ENCODE measurements at places on chromosomes 7 and 10.

DNA sequence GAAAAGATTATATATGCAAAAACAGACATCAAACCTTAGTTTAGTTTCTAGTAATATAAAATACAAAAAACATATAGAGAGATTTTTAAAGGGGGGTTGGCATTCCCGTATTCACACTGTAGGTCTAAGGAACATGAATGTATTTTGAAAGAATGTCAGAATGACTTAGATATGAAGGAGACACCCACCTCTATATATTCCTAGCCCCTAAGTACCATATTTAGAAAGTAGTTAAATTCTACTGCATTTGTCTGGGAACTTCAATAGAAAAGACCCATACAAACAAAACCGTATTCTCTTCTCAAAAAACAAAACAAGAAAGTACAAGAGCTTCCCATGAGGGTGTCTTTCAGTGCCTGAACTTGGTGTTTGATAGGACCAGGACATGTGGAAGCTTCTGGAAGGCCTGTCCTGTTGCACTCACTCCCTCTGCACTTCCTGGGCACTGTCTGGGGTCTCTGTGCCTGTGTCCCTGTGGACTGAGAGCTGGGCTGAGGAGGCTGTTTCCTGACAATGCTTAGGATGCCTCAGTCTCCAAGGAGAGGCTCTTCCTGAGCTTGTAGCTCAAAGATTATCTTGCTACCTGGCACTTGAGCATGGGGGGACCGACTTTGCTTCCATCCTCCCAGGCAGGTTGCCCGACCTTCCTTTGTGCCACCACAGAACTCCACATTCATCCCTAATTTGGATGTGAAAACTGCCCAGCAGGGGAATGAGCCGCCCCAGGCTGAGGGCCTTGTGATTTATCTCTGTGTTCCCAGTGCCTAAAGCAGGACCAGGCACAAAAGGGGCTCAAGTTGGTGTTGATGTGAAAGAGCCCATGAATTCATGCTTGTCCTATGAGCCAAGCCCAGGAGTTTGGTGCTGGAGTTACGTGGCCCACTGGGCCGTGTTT, 44.4 kb upstream of the KLF6 start:
- no peak for DNase-seq

- DNase-seq: no peak
Measured at GRCh38 chr7:107012691-107013090, 31.8 kb upstream of the PRKAR2B start.

DNA sequence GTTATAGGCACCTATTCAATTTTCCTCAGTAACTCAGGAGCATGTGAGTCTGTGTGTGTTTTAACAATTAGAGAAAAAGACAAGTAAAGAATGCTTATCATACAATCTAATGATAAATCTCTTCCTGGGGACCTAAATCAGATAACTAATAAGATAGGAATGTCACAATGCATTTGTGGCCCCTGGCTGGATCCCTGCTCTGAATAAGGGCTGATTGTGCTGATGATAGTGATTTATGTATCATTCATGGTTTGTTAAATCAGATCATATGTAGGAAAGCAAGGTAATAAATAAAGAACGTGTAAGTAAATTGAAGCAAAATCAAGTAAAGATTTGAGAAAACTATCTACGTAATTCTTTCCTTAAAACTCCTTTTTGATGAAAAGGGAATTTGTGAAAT, 145.9 kb downstream of the C7orf25 start:
- no peak for DNase-seq

DNA sequence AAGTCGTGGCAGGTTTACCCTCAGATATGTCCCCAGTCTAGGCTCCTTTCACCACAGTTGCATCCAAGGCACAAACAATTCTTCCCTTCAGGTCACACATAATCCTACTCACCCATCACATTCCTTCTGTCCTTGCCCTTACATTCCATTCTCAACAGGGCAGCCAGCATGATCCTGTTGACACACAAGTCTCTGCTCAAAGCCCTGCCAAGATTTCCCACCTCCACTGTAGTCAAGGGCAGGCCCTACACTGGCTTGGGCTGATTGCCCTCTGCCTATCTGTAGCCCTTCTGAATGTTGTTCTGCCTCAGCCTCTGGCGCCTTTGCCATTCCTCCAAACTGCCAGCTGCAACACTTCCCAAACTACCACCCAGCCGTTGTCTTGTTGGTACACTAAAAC, 187.9 kb upstream of the AKR1E2 start:
- no peak for DNase-seq

DNA sequence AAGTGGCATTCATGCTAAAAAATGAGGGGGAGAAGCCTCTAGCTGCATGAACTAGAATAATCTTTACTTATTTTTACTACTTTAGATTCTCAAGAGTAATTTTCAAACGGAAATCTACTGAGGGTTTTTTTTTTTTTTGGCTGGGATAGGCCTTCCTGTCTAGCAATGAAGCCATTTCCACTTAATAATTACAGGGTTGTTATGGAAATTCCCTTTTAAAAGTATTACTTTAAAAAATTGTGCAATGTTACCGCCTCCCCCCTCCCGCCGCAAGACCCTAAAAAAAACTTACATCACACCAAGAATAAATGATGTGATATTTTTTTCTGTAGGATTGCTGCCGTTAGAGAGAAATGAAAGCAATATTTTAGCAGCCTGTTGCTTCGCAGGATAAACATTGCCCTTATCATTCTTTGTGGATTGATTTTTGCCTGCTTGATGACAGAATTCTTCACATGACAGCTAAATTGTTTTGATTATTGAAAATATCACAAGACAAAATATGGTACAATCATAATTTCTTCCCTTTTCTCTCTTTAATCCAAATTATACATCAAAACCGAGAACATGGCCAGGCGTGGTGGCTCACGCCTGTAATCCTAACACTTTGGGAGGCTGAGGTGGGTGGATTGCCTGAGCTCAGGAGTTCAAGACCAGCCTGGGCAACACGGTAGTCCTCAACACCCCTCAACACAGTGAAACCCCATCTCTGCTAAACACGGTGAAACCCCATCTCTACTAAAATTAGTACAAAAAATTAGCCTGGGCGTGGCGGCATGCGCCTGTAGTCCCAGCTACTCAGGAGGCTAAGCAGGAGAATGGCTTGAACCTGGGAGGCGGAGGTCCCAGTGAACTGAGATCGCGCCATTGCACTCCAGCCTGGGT, 32.8 kb downstream of the ARL4A start:
- DNase-seq: no peak

DNA sequence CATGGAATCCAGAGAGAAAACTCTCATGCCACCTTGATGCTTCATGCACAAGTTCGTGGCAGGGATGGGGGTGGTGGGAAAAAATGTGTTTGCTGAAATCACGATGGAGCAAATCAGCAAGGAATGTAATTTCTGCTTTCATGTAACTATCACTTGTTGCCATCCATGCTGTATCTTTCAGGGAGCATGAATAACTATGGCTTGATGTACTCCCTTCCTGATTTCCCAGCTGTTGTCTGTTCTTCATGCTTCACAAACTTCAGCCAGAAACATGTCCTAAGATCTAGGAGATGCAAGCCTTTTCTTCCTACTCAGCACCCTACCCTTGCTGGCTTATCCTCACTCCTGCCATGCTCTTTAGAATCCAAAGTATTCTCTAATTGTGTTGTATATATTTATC, 64.0 kb downstream of the LRRC4 start:
- no peak for DNase-seq

DNA sequence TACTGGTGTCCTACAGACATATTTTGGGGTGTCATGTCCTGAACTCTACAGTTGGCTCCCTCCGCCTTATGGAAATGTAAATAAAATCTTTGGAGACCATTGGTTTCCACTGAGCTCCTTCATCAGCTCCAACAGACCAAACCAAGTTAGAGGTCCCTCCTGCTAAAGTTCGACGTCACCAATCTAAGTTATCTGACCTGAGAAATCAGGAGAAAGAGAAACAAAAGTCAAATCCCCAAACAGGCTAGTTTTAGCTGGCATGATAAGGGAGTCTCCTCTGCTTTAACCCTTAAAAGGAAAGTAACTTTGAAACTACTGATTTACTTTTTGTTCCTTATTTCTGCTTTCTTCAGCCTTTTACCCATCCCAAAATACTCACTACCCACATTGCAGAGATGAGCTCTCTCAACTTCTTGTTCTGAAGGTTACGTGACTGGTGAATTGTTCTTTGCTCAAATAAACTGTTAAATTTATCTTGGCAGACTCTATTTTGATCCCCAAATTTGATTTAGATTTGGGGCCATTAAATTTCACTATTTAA, 39.9 kb downstream of the AVL9 start:
- DNase-seq: no peak

- DNase-seq: no peak
Measured at GRCh38 chr10:131533846-131534526, 222.5 kb upstream of the TCERG1L start.

GRCh38 chr7:12211054-12211710, at the start of gene TMEM106B:
Gene TMEM106B (plus strand): TSS chr7:12211294. CDS start chr7:12214811, 3,517 bp downstream.
- peak; percentile 92 for DNase-seq

DNA sequence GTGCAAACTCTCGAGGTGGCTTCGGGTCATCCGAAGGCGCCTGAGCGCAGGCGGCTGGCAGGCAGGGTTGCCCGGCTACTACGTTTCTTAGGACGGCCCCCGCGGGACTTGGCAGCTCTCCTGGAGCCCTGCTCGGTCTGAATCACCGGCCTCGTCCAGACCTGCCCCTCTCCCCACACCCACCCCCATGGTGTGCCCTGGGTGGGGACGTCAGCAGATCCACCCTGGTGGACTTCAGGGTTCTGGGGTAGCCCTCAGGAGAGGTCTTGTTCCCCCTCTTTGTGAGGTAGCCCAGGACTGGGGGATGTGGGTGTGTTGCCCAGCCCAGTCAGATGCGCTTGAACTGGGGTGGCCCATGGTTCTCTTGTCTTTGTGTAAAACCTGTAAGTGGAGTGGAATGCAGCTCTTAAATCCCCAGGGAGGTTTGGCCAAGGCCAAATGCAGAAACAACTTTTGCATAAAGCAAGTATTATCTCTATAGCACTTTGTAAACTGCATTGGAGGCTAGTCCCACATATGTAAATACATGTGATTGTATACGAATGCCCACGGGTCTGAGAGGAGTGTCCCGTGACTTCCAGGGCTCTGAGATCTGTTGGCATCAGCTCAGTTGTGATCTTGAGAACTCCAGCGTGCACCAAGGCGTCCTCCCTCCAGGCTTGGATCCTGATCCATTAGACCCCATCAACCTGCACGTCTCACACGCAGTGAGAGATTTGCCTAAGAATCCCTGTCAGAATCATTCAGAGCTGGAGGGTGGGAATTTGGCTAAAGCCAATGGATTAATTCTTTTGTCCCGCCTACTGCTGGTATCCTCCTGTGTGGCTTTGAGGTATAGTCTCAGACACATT, 1.8 kb downstream of the PFKFB3 start:
- no peak for DNase-seq

- no peak for DNase-seq
Measured at GRCh38 chr7:5750031-5750653, 31.3 kb downstream of the RNF216 start.

- DNase-seq: no peak
Measured at GRCh38 chr10:114061789-114062188, 18.1 kb downstream of the ADRB1 start.

Measured in activated gamma-delta T cell treated with anti-CD3 and anti-CD28 coated beads, Interleukin-2, amount 50 U/mL, for 16 hours (primary cell).